ENCODE measurements at places on chromosomes 7 and 10. TPM values are rescaled to one million over a fixed set of nuclear protein-coding genes. Genes with fewer than 3 reads are reported as not detected.

Gene CACNA2D1
- polyA plus RNA-seq = 9.7 TPM

DNA sequence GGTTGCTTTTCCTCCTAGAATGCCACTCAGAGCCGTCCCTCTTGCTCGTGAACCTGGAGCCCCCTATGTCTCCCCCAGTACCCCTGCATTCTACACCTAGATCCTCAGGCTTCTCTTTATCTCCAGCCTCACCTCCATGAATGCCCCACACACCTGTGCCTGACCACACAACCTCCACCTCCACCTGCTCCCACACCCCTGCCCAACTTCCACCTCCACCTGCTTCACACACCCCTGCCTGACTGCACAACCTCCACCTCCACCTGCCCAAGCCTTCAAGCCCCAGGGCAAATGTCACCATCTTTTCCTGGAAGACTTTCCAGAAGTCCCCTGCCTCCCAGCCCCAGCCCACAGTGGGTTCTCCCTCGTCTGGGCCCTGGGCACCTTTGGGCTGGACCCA lies 6.9 kb upstream of the LFNG start:
- DNase-seq = no peak

GRCh38 chr7:148368562-148368961 lies 222.0 kb upstream of the C7orf33 start:
- DNase-seq = no peak

- no peak for DNase-seq
Measured at GRCh38 chr10:987620-987869, 689 bp upstream of the GTPBP4 start.

DNA sequence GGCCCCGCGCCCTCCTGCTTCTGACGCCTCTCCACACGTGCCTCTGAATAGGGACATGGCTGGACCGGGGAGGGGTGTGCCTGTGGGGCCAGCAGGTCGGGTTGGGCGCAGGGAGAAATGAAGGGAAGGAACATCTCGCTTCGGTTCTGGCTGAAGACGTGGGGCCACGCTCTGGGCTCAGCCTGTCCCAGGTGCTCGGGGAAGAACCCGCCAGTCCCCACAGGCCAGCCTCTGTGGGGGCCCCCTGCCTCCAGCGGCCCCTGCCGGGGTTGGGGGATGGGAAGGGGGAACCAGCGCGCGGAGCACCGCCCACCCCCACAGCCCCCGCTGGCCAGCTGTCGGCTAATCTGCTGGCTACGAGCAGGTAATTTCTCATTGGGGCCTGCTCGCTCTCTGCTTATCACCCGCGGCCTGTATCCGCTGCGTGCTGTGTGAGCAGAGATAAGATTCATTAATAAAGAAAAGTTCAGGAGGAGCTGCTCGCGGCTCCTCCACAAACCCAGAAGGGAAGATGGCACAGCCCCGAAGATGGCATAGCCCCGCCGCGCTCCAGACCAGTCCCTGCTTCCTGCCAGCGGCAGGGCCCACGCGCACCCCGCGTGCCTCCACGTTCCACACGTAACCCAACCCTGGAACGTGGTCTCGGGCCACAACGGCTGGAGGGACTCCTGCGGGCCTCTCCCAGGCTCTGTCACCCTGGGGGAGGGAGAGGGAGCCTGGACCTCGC lies 186.2 kb downstream of the ELFN1 start:
- peak; percentile 36 for DNase-seq

DNA sequence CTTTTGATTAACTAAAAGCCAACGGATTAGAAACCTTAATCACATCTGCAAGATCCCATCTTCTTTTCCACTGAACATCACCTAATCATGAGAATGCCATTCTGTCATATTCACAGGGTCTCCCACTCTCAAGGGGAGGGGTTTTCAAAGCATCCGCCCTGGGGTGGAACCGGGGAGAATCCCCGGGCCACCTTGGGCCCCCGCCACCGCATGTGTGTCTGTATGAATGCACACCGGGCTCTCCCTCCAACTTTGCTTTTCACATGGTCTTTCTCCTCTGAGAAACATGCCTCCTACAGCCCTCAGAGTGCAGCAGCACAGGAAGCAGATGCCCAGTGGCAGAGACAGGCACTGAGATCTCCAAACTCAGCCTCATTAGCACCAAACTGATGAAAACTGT lies 233.2 kb upstream of the PPP2R2D start:
- DNase-seq = no peak

- no peak for DNase-seq
Measured at GRCh38 chr10:59323831-59324401, 38.4 kb downstream of the FAM13C start.

Gene MMRN2
- 19.8 TPM for polyA plus RNA-seq

Gene APBB1IP
- polyA plus RNA-seq = 2.8 TPM

- no peak for DNase-seq
Measured at GRCh38 chr7:11297126-11297625, 323.5 kb downstream of the PHF14 start.

- DNase-seq = peak; percentile 18
Measured at GRCh38 chr7:159201722-159202330, 57.2 kb upstream of the VIPR2 start.

Gene GPR146
- 17.3 TPM for polyA plus RNA-seq

Gene HPSE2
- polyA plus RNA-seq = 0.09 TPM

Gene SPRN
- polyA plus RNA-seq = 0.11 TPM

Gene SDK1
- 1.5 TPM for polyA plus RNA-seq

- peak; percentile 56 for DNase-seq
Measured at GRCh38 chr10:103626178-103626577, 132.7 kb downstream of the NEURL1 start.

DNA sequence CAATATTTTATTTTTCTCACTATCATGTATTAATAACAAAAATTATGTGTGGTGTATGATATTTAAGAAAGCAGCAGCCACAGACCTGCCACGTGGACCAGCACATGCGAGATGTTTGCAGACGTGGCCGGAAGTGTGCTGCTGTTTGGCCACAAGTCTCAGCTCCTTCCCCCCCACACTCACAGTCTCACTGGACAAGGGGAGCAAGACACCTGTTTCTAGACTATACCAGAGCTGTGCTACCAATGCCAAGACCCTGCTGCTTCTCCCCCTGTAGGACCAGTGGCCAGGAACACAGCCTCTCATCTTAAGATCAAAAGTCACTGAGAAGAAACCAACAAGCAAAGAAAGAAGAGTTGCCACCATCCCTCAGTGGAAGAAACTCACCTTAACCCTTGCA lies 258.9 kb upstream of the PPP2R2D start:
- DNase-seq = no peak

GRCh38 chr7:99126921-99127553 lies 16.9 kb downstream of the SMURF1 start:
- no peak for DNase-seq

Gene CLCN1
- polyA plus RNA-seq = not detected

GRCh38 chr10:75506930-75507329 lies 75.5 kb downstream of the LRMDA start:
- DNase-seq = no peak

- DNase-seq = peak; percentile 67
Measured at GRCh38 chr10:588246-589165, 101.0 kb downstream of the DIP2C start.

Gene PLEKHS1
- polyA plus RNA-seq = not detected

Gene ADAM12
- polyA plus RNA-seq = 0.14 TPM

GRCh38 chr7:47771990-47772360 lies 176.3 kb downstream of the PKD1L1 start:
- DNase-seq = no peak

GRCh38 chr10:12337453-12338372 lies 11.6 kb upstream of the CAMK1D start:
- DNase-seq = no peak

Gene DMBT1
- 0.09 TPM for polyA plus RNA-seq

DNA sequence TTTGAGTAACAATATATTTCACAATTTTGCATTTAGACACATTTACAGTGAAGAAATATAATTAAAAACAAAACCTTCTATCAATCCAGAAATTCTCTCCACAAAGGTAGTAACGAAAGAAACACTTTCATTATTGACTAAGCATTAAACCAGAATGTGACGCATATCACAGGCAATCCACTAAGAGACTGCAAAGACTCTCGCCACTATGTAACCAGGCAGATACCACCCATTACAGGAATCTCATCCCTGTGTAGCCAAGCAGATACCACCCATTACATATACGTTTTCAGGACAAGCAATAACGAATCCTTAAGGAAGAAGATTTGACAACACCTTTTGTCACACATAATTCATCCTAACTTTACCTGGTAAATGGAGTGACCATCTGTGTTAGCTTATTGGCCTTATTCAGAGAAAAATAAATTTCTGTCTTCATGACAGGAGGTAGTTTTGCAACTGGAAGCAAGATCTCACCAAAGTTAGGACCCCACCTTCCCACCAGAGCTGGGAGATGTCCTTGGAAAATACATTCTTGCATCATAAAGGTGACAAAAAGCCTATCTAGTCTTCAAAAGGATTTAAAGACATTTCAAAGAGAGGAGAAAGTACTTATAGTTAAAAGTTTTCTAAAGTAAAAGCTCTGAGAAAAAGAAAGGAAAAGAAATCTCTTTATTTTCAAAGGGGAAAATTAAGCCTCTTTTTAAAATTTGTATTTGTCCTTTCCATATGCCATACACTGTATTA lies 30.8 kb downstream of the LRRC17 start:
- no peak for DNase-seq

DNA sequence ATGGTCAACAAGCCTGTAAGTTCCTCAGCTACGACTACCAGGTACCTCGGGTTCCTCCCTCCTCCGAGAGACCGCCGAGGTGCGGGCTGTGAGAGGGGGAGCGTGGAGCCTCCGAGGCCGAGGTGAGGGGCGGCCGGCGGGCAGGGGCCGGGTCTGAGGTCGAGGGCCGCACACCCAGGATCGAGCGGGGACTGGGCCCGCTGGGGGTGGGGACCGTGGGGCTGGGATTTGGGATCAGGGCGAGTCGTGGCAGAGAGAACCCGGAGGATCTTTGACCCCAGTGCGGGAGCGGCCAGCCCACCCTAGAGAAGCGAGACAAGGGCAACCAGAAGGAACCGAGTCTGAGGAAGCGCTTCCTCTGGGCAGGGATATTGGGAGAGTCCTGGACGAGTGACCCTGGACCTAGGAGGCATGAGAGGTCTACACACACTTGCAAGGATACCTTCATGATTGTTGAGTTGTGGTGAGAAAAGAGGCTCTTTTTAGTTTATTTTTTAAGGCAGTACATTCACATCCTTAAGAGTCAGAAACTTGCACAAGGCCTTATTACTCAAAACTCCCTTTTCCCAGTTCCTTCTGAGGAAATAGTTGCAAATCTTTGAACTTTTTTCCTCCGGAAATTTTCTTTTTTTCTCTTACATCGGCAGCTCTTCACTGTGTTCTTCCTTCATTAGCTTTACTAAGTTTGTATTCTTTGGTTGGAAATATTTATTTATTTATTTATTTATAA lies 395 bp downstream of the ZNF487 start:
- DNase-seq = no peak

DNA sequence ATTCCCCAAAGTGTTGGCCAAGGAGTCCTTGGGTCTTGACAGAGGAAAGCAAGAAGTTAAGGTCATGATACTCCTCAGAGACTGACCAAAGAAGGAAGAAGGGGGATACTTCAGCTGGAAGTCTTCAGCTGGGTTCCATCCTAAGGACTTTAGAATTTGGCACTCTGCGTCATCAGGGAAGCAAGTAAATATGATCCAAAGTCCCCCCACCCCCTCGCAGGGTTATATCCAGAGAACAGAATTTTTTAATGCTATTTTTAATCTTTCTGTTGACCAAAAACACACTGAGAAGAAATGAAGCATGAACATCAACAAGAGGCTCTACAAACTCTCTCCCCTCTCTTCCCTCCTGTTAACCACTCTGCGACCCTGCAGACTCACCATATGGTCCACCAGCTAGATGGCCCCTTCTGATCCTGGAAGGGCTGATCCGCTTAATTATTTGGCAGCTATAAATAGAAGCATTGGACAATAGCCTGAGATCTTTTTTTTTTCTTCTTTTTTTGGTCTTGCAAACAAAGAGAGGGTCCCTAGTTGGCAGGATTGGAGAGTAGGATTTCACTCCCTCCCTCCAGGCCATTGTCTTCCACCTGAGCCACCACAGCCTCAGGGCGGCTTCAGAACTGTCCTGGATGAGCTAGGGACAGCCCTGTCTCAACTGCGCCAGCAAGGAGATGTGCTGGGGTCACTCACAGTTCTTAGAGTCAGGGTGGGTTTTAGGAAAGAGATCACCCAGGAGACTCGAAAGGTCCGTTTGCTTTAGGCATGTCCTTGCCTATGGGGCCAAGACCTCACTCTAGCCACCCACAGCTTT lies 196.0 kb downstream of the KCNMA1 start:
- no peak for DNase-seq

DNA sequence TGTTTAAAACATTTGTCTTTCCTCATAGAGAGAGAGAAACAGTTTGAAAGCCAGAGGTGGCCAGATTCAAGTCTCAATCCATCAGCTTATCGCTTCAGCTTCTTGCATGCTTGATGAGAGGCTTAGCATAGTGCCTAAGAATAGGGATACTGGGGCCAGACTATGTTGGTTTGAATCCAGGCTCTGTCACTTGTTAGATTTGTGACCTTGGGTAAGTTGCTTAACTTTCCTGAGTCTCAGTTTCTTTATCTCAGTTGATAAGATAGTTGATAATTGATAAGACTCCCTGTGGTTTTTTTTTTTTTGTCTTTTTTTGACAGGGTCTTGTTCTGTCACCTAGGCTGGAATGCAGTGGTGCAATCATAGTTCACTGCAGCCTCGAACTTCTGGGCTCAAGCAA lies 12.1 kb upstream of the CDK6 start:
- DNase-seq = no peak

- no peak for DNase-seq
Measured at GRCh38 chr10:102988404-102989314, 70.6 kb downstream of the CNNM2 start.

- DNase-seq = no peak
Measured at GRCh38 chr10:69316313-69317059, 38.2 kb downstream of the HK1 start.

- DNase-seq = no peak
Measured at GRCh38 chr7:132164558-132165125, 411.6 kb downstream of the PLXNA4 start.

All from right cardiac atrium (tissue), 5 donors.